ENCODE measurements at places on chromosomes 2 and 18. TPM values are rescaled to one million over a fixed set of nuclear protein-coding genes. Genes with fewer than 3 reads are reported as not detected.

The IMPA2 gene
- 50.4 TPM for polyA plus RNA-seq

The KCNK3 gene
- polyA plus RNA-seq: not detected

The LINC00305 gene
- polyA plus RNA-seq: not detected

The MSTN gene
- not detected for polyA plus RNA-seq

The TXNDC9 gene
- 67.4 TPM for polyA plus RNA-seq

The OSGEPL1 gene
- 19.6 TPM for polyA plus RNA-seq

The TNFAIP6 gene
- polyA plus RNA-seq: 6.7 TPM

The GCG gene
- not detected for polyA plus RNA-seq

The GLI2 gene
- 57.0 TPM for polyA plus RNA-seq

The CXCR1 gene
- polyA plus RNA-seq: not detected

The CHPF gene
- polyA plus RNA-seq: 34.4 TPM

The WDFY1 gene
- polyA plus RNA-seq: 45.7 TPM

The SKA1 gene
- polyA plus RNA-seq: 14.7 TPM

The TMEFF2 gene
- polyA plus RNA-seq: 2.1 TPM

The GCA gene
- polyA plus RNA-seq: 62.7 TPM

All from GM23338 (cell line).